ENCODE measurements at places on chromosomes 13 and 19. TPM values are rescaled to one million over a fixed set of nuclear protein-coding genes. Genes with fewer than 3 reads are reported as not detected.

DNA sequence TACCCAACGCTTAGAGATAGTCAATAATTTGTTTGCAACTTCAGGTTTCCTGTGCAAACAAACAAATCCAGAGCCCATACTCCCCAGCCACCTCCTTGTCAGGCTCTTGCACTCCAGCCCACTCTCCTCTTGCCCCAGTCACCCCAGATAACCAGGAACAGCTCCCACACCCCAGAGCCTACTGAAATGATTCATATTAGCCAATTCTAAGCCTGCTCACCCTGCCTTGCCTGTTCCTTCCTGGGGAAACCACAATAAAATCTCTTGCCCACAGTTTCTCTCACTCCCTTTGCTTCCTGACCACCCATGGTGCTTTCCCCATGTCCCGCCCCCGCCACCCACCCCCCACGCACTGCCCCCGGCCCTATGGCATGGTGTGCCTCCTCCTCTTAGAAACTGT is 3.8 kb upstream of the ACTL9 start:
- no peak overlapping the region for H3K4me3 ChIP-seq
- DNase-seq: no peak
- no peaks in the 10 kb centered on the region for H3K27me3 ChIP-seq
- H3K36me3 ChIP-seq: no peaks in the 10 kb centered on the region
- H3K27ac ChIP-seq: no peak overlapping the region
- peaks cover 6% of the 10 kb centered on the region for H3K4me1 ChIP-seq

- no peak overlapping the region for H3K4me3 ChIP-seq
- DNase-seq: no peak
- no peaks in the 10 kb centered on the region for H3K36me3 ChIP-seq
- no peaks in the 10 kb centered on the region for H3K27me3 ChIP-seq
- peaks cover 7% of the 10 kb centered on the region for H3K4me1 ChIP-seq
Measured at GRCh38 chr13:110368408-110368807, 61.3 kb downstream of the COL4A2 start.

GRCh38 chr19:48108997-48109782 is 1.4 kb downstream of the PLA2G4C start:
- no peak for DNase-seq
- peaks cover 42% of the 10 kb centered on the region for H3K4me1 ChIP-seq
- no peak overlapping the region for H3K4me3 ChIP-seq
- no peaks in the 10 kb centered on the region for H3K36me3 ChIP-seq
- peak overlapping the region; percentile 91 for H3K27ac ChIP-seq

DNA sequence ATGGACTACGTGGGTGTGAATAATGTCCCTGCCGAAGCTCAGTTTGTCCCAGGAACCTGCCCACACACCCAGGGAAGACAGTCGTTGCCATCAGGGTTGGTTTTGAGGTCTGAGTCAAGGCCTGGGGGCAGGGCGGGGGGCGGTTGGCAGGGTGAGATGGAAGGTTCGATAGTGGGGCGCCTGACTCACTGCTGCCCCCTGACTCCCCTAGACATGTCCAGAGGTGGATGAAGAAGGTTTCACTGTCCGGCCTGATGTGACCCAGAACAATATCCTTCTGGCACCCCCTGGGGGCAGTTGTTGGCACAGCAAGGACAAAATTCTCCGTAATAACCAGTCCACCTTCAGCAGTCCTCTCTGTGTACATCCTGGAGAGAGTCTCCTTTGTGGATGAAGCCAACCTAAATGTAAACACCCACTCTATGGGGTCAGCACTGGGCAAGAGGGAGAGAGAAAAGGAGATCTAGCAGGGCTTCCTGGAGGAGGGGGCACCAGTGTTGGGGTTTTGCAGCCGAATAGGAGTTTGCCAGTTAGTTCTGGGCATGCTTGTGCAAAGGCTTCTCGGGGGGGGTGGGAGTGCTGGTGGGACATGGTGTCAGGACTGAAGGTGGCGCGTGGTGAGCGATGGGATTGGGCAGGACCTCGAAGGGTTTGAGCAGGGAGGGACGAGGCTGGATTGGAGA is 19.6 kb upstream of the B3GNT3 start:
- no peak overlapping the region for H3K4me3 ChIP-seq
- peaks cover 63% of the 10 kb centered on the region for H3K36me3 ChIP-seq
- peaks cover 10% of the 10 kb centered on the region for H3K27me3 ChIP-seq

DNA sequence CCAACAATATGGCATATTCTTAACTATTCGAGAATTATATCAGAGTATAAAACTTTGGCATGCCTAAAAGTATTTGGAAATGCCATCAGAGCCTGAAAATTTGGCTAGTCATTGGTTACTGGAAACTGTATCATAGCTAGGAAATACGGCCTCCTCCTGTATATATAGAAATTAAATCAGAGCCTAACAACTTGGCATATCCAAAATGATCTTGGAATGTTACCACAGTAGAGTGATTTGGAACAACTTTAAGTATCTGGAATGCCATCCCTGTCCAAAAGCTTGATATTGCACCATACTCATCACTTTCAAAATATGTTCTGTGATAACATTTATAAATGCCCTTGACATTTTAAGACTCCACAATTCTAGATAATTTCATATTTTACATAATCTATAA is 335.8 kb downstream of the SLITRK1 start:
- no peak overlapping the region for H3K27ac ChIP-seq
- no peaks in the 10 kb centered on the region for H3K27me3 ChIP-seq
- DNase-seq: no peak
- H3K4me3 ChIP-seq: no peak overlapping the region
- no peaks in the 10 kb centered on the region for H3K36me3 ChIP-seq

- H3K36me3 ChIP-seq: no peaks in the 10 kb centered on the region
- H3K27ac ChIP-seq: no peak overlapping the region
- no peaks in the 10 kb centered on the region for H3K27me3 ChIP-seq
- no peak overlapping the region for H3K4me3 ChIP-seq
- no peak for DNase-seq
Measured at GRCh38 chr13:108705031-108705430, 75.6 kb downstream of the MYO16 start.

GRCh38 chr13:66921437-66921836 is 308.7 kb downstream of the PCDH9 start:
- no peak for DNase-seq
- H3K27ac ChIP-seq: no peak overlapping the region
- H3K4me1 ChIP-seq: no peaks in the 10 kb centered on the region
- no peaks in the 10 kb centered on the region for H3K36me3 ChIP-seq

- DNase-seq: no peak
- H3K27me3 ChIP-seq: no peaks in the 10 kb centered on the region
- H3K27ac ChIP-seq: no peak overlapping the region
- H3K4me3 ChIP-seq: no peak overlapping the region
Measured at GRCh38 chr19:51971624-51972023, 15.0 kb downstream of the ZNF350 start.

NOVA2 gene
- 6.1 TPM for total RNA-seq

SERPINE3 gene
- total RNA-seq: not detected

DCT gene
- total RNA-seq: 0.77 TPM

TNFSF13B gene
- 55.1 TPM for total RNA-seq
